ENCODE measurements at places on chromosomes 16 and 17.

DNA sequence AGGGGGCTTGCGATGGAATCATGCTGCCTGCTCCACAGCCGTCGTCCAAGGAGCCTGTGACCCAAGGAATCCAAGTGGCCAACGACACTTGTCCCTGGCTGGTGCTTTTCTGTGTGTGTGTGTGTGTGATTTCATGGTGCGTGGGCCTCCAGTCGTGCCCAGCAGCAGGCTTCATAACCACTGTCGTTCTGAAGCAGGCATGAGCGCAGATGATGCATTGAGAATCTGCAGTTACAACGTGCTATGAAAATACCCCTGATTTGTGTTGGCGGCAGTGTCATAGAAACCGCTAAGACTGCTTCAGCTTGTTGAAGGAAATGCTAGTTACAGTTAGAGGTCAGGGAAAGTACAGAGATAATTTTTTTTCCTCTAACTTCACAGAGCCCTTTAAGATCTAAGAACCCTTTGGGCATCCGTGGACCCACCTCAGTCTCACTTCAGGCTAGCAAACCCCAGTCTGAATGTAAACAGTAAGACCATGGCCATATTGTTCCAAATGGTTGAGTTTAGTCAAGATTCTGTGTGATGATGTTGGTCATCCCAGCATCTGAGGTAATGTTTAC is 15.6 kb downstream of the C16orf90 start:
- no peak for DNase-seq

DNA sequence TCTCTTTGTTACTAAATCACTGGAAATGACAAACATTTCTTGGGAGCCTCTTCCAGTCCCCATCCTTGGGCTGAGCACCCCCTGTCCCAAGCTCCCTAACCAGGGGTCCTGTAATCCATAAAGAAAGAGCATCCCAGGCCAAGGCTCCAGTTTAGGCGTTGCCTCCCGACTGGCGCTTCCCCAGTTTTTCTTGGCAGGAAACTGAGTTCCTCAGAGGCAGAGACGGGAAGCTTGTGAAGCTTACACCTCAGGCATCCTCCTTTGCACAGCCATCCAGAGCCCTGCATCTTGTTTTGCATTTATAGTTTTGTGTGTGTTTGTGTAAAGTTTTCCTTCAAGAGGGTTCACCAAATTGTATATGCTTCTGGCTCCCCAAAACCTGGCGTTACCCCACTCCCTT is 7.1 kb downstream of the COPZ2 start:
- no peak for DNase-seq

GRCh38 chr17:49887744-49888360 is 40.0 kb upstream of the TAC4 start:
- DNase-seq = no peak

DNA sequence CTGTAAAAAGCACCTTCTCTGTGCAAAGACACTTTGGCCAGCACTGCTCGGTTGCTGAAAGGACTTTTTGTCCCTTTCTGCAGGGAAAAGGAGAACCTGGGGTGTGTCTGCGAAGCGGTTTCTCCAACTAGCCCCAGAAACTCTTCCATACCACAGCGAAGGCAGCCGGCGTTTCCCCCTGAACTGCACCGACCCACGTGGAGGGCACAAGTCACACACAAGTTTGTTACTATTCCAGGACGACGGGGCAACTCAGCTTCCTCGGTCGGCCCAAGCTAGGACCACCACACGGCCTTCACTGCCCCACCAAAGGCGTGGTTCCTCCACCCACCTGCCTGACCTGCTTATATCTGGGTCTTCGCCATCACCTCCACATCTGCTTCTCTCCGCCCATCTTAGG is 1.9 kb downstream of the RTN4RL1 start:
- no peak for DNase-seq

DNA sequence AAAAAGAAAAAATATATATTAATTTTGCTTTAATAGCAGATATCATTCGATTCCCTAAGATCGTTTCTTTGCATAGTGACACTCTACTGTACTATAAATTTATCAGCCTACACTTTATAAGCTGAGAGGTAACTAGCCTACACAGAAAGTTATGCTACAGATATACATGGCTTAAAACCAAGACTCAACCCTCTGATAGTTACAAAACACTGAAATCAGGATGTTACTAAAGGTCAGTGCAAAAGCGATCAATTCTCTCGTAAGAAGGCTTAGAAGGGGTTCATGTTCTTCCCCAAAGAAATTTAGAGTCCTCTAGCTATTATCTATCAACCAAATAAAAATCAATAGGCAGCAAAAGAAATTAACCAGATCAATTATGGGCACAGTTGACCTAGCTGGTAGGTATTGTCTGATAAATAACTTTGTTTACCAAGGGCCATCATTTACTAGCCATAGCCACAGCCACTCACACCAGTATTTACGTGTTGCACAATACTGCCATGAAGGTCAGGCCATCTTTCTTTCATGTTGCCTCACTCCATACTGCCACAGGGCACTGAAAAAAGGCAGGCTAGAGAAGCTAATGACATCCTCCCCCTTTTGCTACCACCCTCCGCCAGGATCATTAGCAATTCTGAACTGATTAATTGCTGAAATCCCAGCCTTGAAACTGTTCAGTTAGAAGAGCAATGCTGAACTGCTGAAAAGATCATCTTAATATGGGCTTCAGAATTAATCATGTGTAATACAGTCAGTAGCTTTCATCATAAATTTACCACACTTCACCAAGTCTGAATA is 43.7 kb downstream of the RND2 start:
- no peak for DNase-seq

GRCh38 chr17:63445571-63445953 is 544 bp downstream of the CYB561 start:
- no peak for DNase-seq

GRCh38 chr17:44272321-44272951 is 4.5 kb upstream of the SLC4A1 start:
- DNase-seq = no peak

DNA sequence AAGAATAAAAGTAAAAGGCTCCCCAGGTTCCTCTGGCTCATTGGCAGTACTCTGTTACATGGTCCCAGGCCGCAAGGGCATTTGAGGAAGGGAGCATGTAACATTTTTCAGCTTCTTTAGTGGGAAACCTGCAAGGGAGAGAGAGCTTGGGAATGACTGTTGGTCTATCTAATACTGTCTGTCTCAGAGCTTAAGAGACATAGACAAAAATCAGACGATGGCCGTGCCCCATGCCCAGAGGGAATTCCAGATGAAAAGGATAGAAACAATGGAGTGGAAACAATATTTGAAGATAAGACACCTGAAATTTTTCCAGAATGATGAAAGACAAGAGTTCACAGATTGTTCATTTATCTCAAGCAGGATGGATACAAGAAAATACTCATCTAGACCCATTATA is 48.1 kb upstream of the ADORA2B start:
- DNase-seq = no peak

GRCh38 chr17:72432143-72432621 is 311.4 kb downstream of the SOX9 start:
- DNase-seq = no peak

- no peak for DNase-seq
Observed at GRCh38 chr17:31388770-31389656, 2.5 kb upstream of the RAB11FIP4 start.

GRCh38 chr16:65002265-65002664 is 119.6 kb downstream of the CDH11 start:
- no peak for DNase-seq

DNA sequence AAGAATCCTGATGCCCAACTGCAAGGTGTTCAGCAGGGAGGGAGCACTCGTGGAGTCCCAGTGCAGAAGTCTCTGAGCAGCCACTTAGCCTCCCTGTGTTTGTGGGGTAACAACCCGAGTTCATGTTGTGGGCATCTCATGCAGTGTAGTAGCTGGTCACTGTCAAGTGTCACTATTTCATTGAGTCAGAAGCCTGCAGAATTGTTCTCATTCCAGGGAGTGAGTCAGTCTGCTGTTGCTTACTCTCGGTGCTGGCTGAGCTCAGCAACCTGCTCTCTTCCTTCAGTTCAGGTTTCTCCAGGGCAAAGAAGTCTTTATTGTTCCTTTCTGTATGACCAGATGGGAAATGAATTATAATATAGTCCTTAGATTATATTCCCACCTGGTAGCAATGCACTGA is 24.1 kb downstream of the HMOX2 start:
- no peak for DNase-seq

DNA sequence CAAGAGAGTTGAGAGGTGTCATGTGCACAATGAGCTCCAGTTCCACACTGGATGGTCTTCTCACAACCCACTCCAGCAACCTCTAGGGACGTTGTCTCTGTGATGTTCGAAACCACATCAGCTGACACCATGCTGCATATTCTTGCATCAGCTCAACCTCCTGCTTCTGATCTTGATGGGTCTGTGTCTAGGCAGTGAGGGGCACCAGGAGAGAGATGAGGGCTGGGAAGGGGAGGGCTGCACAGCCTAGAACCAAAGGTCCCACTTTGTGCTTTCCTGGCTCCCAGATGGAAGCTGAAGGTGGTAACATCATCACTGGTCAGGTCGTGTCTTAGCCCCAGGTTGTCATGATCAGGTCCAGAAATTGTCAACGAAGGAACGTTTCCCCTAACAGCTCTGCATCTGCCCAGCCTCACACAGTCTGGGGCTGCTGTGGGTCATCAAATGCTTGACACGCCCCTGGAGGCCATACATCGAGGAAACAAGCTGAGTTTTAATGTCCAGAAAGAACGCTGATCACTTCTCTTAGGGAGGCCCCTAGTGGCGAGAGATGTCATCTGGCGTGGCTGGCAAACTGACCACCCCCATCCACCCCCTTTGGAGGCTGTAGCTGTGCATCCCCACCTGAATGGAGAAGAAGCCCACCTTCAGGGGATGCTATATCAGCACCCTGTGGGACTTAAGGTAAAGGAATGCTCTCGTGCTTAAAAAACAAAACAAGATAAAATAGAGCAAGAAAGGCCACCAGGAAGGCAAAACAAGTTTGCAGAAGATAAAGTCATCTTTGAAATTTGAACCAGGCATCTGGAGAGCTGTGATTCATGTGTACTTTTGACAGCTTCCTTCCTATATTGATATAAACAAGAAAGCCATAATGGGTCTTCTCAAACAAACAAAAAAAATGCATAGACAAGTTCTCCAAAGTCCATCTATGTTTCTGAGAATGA is 58.3 kb downstream of the WIPI1 start:
- no peak for DNase-seq

DNA sequence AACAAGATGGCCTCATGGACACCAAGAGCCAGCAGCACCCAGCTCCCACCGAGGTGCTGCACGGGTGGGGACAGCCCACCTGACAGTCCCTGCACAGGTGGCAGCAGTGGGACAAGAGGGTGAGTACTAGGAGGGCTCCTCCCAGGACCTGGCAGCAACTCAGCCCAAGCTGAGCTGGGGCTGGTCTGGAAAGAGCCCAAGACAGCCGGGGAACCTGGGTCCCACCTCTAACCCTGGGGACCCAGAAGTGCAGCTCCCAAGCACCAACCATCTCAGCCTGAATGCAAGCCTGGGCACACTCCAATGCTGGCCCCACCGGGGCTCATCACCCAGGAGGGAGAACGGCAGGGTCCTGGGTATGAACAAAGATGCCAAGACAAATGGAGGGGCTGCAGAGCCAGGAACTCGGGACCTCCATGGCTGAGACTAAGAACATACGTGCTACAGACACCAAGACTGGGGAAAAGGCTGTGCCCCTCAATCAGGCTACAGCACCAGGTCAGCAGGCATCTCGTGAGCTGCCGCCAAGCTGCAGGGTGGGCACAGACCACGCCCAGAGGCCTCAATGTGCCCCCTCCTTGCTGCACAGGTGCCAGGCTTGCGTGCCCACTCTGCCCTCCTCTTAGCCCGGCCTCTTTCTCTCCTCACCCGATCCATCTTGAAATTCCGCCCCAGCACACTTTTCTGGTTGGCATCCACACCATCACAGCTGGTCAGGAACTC is 37.5 kb upstream of the GSG1L start:
- DNase-seq = no peak

GRCh38 chr17:46026166-46027047 is 27.4 kb downstream of the STH start:
- DNase-seq = no peak

- no peak for DNase-seq
Observed at GRCh38 chr16:1497014-1497598, 3.9 kb downstream of the TELO2 start.

DNA sequence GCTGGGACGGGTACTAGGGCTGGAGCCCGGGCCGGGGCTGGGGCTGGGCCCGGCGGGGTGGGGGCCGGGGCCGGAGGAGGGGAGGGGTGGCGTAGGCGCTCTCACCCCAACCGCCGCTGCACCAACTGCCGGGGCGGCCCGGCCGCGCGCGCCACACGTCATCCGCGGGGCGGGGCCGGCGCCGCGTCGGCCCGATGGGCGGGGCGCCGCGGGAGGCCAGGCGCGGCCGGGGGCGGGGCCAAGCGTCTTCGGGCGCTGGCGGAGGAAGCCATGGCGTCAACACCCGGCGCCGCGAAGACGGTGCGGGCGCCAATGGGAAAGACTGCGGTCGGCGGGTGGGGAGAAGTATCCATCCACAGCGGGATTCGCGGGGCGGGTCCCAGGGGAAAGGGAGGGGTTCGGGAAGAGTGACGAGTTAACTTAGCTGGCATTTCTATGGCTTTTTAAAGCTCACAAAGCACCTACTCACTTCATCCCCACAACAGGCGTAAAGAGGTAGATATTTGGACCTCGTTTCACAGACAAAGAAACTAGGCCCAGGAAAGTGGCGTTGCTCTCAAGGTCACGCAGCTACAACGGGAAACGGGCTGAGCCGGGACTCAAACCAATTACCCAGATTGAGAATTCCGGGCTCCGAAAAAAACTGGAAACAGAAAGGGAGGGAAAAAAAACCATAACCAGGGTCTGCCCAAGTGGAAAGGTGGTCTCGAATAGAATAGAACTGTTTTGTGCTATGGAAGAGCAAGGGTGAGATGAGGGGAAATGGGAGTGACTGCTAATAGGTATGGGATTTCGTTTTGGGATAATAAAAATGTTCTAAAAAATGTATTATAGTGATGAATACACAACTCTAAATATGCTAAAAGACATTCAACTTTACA is at the start of gene SPAG9:
Gene SPAG9 (minus strand): TSS at position 130 of the 881 bp plus-strand sequence. CDS start 212 bp downstream, outside the sequence.
- peak; percentile 86 for DNase-seq

- no peak for DNase-seq
Observed at GRCh38 chr16:47634727-47635126, 173.6 kb downstream of the PHKB start.

DNA sequence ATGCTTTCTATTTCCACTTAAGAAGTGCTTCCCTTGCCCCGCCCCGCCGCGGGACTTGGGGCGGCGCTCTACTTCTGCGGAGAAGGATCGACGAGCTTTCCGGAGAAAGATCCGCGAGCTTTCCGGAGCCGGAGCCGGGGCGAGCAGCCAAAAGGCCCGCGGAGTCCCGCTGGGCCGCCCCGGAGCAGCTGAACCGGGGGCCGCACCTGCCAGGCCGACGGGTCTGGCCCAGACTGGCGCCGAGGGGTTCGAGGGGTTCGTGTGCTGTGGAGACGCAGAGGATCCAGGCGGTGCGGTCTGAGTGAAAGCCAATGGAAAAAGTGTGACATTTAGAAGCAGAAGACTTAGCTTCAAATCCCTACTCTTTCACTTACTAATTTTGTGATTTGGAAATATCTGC is 50.8 kb downstream of the TBC1D26 start:
- DNase-seq = peak; percentile 29

Data from omental fat pad (tissue), 4 donors.